ENCODE measurements at places on chromosomes 11 and 22. TPM values are rescaled to one million over a fixed set of nuclear protein-coding genes. Genes with fewer than 3 reads are reported as not detected.

DNA sequence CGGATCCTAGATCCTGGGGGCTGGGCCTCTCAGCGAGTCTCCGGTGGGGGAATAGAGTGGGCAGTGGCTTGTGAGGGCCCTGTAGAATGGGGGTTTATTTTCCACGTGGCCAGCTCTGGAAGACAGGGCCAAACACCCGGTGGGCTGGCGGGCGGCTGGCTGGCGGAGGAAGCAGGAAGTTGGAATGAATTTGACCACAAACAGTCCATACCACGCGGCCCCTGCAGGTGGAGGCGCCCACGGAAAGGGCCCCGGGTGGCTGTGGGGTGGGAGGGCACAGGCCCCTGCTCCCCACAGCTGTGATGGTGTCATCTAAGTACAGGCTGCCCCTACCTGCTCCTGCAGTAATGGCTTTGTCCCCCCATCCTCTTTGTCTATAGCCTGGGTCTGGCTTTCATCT is 15.1 kb downstream of the MCAT start:
- no peak for DNase-seq

DNA sequence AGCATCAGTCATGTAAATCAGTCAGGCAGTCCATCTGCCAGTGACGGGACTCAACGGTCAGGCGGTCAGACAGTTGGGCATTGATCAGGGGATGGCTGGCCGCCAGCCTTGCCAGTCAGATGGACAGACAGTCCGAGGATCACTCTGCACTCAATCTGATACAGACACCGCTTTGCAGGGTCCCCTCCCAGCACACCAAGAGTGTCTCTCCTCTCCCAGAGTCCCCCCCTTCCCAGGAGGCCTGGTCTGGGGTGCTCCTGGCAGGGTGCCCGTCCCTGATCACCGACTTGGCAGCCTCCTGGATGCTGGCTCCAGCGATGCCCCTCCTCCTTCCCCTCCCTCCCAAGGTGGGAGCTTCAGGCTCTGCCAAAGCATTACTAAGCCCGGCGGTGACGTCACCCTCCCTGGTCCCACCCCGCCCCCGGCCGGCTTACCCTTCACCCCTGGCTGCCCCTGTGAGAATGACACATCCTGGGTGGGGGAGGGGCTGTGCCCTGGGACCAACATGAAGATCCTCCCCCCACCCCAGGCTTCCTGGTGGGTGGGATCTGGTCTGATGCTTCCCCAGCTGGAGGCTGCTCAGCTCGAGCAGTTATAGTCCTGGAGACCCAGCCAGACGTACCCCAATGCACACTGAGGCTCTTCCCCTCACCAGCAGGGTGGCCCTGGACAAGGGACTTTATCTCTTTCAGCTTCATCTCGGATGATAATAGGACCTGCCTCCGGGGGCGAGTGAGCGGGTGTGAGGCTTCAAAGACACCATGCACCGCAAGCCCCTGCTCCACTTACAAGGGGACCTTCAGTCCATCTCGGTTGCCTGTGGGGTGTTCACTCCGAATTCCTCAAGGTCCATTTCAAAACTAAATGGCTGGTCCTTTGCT is 69.2 kb downstream of the CD82 start:
- peak; percentile 71 for DNase-seq

DNA sequence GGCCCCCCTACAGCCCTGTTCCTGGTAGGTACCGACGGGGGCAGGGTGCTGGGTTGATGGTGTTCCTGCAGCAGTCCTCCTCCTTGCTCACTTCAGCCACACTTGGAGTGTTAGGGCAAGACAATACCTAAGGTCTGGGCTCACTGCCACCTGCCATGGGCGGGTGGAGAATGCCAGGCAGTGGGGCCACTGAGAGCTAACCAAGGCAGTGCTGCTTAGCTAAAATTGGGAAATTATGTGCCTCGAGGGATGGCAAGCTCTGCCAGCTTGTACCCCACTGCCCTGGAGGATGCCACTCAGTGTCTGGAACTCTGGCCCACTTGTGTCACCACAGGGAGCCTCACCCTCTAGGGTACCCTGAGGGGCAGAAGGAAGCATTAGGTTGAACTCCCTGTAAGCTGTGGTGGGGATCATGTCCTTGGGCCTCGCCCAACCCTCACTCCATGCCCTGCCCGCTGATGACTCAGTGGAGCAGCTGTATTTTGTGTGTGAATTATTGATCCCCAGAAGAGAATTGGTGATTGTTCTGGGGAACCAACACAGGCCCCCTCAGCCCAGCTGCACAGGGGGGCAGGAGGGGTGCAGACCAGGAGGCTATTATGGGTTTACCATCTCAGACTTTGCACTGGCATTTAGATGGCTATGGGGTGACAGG is 17.7 kb downstream of the PHLDB1 start:
- DNase-seq = no peak

- DNase-seq = no peak
Observed at GRCh38 chr11:32081901-32082300, 9.0 kb upstream of the RCN1 start.

GRCh38 chr11:638631-639331 is 1.7 kb downstream of the DRD4 start:
- no peak for DNase-seq

DNA sequence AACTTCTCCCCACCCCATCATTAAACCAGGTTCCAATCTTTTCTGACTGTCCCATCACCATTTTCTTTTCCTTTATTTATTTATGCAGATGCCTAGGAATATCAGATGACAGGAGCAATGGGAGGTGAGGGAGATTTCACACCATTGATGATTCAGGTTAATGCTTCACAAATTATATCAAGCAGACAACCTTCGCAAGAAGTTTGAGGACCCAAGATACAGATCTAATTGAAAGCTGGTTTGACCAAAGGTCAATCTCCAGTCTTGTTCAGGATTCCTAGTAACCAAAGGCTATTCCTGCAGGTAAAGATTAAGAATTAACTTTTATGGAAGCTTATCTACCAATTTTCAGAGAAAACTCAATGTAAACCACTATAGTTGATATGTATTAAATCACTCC is 54.4 kb downstream of the SLC35F2 start:
- no peak for DNase-seq

DNA sequence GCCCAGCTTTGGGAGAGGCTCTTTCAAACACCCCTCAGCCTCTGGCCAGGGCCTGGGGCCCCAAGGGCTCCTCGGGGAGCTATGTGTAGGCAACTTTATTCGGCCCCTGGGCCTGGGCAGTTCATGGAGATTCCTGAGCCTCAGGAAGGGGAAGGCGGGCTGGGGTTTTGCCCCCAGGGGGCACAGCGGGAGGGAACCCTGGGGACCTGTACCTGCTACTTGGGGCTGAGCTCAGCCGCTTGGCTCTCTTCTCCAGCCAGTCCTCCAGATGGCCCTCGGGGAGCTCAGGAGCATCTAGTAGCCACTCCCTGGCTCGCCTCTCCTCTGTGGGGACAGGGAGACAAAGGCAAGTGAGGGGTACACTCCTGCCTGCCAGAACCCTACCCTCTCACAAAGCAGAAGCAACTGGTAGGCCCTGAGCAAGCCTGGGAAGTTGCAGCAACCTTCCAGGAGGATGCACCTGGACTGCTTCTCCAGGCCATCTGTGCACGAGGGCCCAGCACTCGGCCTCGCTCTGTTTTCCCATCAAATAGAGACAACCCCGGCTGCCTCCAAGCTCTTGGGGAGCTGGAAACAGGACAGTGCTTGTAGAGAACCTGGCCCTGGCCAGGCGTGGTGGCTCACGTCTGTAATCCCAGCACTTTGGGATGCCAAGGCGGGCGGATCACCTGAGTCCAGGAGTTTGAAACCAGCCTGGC is 18.5 kb downstream of the CABP7 start:
- no peak for DNase-seq

- DNase-seq = peak; percentile 16
Observed at GRCh38 chr11:34633990-34634693, 13.2 kb downstream of the EHF start.

DNA sequence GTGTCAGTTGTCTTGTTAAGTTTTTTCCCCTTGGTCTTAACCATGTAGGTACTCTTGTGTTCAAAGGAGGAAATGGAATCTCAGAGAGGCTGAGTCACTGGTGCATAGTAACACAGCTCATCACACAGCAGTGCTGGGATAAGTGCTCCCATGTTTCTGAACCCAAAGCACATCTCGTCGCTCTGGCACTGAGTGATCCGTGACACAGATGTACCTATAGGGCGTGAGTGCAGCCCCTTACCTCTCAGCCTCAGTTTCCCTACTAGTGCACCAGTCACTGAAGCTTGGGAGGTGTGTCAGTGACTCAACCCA is 234.0 kb downstream of the ST3GAL4 start:
- DNase-seq = no peak

EFCAB6 gene
- 0.88 TPM for total RNA-seq

H19 gene
- total RNA-seq = 0.69 TPM
